ENCODE measurements at places on chromosomes 1 and 21.

- no peak for DNase-seq
These were observed 393 bp downstream of the ELAPOR1 start for GRCh38 chr1:109114342-109114674.

GRCh38 chr1:108043707-108044106, 78.7 kb upstream of the VAV3 start:
- DNase-seq, result no peak

DNA sequence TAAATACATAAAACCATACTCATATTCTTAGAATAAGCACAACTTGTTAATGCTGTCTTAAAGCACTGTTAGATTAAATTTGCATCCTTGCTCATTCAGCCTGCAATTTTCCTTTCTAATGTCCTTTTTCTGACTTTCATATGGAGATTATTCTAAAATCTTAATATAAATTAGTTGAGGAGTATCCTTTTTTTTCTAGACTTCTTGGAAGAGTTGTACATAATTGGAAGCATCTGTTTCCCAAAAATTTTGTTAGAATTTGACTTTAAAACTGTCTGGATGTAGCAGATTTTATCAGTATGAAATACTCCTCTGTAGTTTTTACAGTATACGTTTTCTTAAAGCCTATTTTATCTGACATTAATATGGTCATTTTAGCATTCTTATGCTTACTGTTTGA, 9.7 kb downstream of the KIFAP3 start:
- DNase-seq, result no peak

DNA sequence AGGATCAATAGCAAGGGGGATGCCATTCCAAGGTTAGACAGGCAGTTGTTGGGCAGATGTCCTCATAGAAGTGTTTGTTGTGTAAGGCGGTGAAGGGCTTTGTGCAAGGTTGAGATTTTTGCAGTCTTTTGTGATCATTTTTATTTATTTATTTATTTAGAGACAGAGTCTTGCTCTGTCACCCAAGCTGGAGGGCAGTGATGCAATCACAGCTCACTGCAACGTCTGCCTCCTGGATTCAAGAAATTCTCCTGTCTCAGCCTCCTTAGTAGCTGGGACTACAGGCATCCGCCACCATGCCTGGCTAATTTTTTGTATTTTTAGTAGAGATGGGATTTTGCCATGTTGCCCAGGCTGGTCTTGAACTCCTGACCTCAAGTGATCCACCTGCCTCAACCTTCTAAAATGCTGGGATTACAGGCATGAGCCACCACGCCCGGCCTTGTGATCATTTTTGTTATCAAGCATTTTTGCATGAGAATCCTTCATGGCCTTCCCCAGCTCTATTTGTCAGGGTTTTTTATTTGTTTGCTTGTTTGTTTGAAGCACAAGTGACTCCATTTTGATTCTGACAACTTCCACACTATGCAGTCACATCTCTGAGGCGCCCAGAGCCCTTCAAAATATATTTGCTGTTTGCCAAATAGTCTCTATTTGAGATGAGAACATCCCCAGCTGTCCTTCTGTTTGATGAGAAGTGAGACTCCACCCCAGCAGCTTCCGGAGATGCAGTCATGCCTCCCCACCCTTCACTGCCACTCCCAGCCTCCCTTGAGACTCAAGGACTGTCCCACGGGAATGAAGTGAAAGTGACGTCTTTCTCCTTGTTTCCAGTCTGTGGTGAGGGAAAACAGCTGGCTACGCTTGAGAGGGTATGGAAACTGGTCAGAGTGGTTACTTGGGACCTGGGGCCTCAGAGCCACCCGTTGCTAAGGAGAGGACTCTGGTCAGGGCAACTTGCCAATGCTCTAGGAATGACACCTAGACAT, 38.0 kb downstream of the TMEM50B start:
- DNase-seq, result peak; percentile 47

- no peak for DNase-seq
These were observed 78.2 kb upstream of the TENT5C start for GRCh38 chr1:117527566-117528102.

- peak; percentile 29 for DNase-seq
These were observed 49.1 kb upstream of the SERBP1 start for GRCh38 chr1:67479146-67479891.

GRCh38 chr1:95073446-95073845, 695 bp upstream of the ALG14 start:
- DNase-seq, result no peak

DNA sequence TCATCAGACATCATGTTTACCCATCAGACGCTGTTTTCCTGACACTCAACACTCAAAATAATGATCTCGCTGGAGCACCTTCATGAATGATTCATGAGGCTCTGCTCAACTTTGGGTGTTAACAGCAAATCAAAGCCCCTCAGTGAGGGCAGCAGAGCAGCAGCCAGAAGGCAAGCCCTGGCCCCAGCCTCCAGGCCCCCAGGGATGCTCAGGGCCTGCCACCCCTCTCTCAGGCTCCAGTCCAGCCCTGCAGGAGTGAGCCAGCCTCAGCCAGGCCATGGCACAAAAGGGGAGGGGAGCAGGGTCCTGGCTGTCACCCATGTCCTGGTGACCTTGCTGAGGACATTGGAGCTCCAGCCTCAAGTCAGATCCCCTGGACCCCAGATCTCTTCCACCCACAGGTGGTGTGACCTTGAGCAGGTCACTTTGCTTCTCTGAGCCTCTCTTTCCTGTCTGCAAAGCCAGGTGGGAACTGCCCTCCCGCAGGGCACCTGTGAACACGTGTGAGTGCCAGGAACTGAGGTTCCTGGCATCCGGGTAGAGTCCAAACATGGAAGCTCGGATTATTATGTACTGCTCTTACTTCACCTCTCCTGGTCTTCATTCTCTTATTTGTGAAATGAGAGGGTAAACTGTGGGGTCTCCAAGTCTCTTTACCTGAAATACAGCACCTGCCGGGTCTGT, 161.6 kb upstream of the VAMP3 start:
- no peak for DNase-seq

DNA sequence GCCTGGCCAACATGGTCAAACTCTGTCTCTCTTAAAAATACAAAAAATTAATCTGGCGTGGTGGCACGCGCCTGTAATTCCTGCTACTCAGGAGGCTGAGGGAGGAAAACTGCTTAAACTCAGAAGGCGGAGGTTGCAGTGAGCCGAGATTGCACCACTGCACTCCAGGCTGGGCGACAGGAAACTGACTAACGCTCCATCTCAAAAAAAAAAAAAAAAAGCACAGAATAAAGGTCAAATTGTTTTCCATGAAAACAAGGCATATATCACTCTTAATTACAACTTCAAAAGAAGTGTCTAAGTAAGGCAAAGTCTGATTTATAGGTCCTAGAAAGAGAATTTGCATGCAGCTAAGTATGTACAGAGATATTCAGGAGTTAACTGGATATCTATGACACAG, 25.6 kb downstream of the EYA3 start:
- DNase-seq, result no peak

DNA sequence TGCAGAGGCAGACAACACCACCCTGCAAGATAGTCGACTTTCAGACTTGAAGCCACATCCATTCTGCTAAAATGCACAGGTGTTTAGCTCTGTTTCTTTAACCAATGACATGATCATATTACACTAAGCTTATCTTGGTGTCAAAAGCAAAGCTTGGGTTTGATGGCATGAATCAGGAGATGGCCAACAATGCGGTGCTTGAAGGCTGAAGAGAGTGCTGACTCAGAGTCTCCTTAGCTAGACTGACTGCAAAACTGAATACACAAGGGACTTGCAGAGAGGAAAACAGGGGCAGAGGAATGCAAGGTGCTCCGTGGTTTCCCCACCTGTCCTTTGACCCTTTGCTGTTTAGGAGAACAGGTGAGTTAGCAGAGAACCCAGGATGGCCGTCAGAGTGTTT, 262.6 kb downstream of the SIPA1L2 start:
- no peak for DNase-seq

GRCh38 chr1:232806186-232806510, 932 bp downstream of the MAP10 start:
- DNase-seq, result no peak

GRCh38 chr1:55402671-55403464, 187.7 kb upstream of the USP24 start:
- no peak for DNase-seq

- DNase-seq, result no peak
These were observed 18.2 kb upstream of the MX1 start for GRCh38 chr21:41407541-41408460.

DNA sequence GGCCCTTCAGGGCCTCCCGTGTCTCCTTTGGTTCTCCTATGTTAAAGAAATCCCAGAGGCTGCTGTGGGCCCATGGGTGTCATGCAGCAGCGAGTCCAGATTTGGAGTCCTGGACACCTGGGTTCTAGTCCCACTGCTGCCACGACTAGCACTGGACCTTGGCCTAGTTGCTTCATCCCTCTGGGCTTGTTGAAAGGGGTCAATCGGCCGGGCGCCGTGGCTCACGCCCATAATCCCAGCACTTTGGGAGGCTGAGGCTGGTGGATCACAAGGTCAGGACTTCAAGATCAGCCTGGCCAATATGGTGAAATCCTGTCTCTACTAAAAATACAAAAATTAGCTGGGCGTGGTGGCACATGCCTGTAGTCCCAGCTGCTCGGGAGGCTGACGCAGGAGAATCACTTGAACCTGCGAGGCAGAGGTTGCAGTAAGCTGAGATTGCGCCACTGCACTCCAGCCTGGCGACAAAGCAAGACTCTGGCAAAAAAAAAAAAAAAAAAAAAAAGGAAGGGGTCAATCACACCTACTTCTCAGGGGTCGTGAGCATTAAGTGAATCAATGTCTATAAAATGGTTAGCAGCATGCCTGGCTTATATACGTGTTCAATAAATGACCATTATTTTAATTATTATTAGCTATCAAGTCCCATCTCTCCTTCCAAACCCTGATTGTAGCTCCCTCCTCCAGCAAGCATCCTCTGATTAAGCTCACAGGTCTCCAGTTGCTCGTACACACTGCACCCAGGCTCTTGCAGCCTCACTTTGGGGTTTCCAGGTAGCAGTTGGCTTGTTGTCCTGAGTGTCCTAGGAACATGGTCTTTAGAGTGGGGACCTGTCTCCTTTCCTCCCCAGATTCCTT, 43.8 kb downstream of the KIRREL1 start:
- no peak for DNase-seq

- DNase-seq, result no peak
These were observed 15.6 kb upstream of the FMOD start for GRCh38 chr1:203366476-203366875.

- no peak for DNase-seq
These were observed 143.0 kb upstream of the ZRANB2 start for GRCh38 chr1:71223641-71224340.

DNA sequence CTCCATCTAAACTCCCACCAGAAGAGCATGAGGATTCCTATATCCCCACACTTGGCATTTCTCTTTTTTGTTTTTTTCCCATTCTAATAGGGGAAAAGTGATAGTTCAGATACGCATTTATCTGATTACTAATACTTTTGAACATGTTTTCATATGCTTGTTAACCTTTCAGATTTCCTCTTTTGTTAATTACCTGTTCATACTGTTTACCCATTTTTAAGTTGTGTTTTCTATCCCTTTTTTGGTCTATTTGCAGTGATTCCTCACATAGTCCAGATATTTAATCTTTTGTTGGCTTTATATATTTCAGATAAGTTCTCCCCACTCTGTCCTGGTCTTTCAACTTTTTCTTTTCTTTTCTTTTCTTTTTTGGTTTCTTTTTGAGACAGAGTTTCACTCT, 13.6 kb upstream of the PIGK start:
- no peak for DNase-seq

DNA sequence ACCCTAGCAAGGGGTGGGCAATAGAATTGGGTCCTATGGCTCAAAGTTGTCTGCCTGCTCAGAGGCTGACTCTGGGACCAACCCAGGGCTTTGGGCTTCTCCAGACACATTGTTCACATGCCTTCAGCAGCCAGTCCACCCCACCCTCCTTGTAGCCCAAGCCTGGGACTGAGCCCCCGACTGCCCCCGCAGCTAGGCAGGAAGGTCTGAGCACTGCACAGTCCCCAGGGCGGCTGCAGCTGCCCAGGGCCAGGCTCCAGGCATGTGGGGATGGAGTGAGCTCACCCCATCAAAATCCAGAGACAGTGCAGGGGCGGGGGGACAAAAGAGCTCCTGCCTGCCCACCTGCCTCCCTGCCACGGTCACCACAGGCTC, 35.6 kb downstream of the HSPG2 start:
- DNase-seq, result no peak

DNA sequence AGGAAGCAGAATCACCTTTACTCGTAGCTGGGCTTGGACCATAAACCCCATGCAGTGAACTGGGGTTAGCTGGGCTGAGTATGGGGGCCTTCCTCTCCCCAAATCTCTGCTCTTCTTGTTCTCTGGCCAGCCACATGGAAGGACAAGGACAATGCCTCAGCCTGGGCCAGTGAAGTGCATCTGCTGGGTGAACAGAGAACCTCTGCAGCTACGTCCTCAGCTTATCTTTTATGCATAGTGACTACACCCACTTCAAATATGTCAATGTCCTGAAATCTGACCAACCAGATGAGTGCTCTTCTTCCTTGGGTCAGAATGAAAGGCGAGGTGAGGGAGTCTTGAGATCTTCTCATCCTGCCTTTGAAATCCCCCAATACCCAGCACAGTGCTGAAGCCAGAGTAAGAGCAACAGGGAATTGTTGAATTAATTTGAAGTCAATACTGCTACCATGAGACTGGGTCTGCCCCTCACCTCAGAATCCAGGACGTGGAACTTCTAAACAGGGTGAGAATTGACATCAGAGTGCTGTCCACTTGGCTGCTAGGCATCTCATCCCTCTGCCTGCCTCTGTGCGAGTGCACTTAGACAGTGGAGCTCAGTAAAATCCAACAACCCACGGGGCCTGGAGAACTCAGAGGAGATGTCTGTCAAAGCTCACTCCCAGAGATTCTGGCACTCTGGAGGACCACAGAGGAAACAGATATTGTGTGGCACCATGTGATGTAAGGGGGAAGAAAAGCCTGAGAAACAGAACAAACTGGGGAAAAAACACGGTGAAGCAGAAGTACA, 99.0 kb downstream of the IER5 start:
- no peak for DNase-seq

DNA sequence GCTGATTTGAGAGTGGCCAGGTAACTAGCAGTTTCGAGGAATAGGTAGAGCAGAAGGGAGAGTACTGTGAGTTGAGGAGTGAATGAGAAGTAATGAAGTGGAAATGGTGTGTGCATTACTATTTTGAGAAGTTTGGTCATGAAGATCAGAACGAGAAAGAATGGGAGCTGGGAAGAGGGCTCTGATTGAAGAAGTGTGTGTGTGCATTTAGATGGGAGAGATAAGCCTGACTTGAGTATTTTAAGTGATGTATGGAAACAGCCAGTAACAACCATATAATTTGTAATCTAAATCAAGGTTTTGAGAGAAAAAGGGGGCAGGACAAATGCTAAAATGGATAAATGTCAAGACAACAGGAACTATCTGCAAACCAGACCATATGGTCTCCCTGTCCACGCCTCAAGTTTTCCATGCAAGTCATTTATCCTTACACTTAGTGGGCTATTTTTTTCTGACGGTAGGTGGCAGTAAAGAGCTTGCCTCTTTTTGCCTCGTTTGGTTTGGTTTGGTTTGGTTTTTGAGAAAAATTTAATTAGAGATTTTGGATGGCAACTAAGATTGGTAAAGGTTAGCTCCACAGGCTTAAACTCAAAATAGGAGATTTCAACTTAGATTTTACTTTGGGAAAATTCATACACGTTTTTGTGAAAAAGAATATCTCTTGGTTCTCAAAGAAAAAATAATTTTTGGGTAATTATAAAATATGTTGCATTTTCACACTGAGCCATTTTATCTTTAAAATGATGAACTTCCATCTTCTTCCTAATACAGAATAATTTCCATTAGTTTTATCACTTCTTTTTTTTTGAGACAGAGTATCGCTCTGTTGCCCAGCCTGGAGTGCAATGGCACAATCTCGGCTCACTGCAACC, 9.5 kb upstream of the B3GALNT2 start:
- DNase-seq, result peak; percentile 82

- DNase-seq, result no peak
These were observed 19.1 kb downstream of the AJAP1 start for GRCh38 chr1:4673494-4673893.
